ENCODE measurements at places on chromosomes 7 and 10. TPM values are rescaled to one million over a fixed set of nuclear protein-coding genes. Genes with fewer than 3 reads are reported as not detected.
A peak's percentile ranks its signal among the peaks of the same experiment; 100 is the strongest.

- no peaks in the 10 kb centered on the region for H3K4me1 ChIP-seq
- H3K36me3 ChIP-seq = no peaks in the 10 kb centered on the region
- DNase-seq = no peak
- H3K27me3 ChIP-seq = no peaks in the 10 kb centered on the region
These were observed 372.5 kb downstream of the SDK1 start for GRCh38 chr7:3673524-3673923.

DNA sequence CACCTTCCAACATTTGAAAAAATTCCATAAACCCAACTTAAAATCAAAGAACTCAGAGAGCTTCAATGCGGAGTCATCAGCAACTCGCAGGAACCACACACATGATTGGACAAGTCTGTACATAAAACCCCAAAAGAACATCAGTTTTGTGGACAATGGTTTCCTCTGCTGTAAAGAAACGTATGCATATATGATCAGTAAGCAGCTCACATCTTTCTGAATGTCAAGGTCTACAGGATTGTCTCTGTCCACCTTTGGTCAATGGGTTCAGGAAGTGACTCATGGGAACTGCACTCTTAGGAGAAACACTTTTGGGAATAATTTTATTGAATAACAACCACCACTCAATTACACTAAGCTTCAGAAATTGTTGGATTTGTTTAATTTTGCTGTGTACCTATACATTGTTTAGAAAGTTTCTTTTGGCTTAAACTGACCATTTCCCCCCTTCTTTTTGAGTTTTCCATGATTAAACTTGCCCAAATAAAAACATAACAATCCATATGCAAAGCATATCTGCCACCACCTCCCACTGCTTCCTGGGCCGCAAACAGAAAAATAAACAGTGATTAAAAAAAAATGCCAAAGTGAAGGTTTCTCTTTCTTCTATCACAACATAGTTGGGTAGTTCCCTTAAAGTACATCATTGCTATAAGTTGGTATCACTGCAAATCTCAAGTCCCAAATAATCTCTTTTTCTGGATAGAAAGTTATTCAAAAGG, 27.3 kb upstream of the AFAP1L2 start:
- H3K36me3 ChIP-seq = peaks cover 10% of the 10 kb centered on the region
- H3K4me1 ChIP-seq = peaks cover 16% of the 10 kb centered on the region
- no peak for DNase-seq
- no peak overlapping the region for H3K4me3 ChIP-seq

CCDC172 gene
- polyA plus RNA-seq = not detected

DNA sequence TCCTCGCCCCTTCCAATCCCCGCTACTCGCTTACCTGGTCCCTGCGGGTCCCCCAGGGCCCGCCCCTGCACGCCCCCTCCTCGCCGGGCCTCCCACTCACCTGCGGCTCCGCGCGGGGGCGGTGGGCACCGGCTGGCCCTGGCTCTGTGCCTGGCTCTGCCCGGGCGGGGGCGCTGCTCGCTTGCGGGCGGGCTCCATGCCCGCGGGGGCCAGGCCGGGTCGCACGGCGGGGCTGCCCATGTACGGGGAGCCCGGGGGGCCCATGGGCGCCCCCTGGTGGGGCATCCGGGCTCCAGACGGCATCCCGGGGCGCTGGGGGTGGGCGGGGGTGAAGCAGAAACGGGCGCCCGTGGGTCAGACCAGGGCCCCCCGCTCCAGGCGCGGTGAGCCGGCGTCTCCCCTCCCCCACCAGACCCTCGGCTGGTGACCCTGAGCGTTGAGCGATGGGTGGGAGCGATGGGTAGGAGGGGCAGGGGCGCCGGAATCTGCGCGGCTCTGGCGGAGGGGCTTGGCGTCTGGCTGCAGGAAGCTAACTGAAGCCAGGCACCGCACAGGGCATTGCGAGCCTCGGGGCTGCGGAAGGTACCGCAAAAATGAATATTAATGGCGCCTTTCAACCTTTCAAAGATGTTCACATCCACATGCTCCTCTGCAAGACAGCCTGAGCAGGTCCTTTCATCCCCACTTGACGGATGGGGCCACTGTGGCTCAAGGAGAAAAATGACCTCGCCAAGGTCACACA, 3.0 kb downstream of the SMARCD3 start:
- no peak overlapping the region for H3K4me3 ChIP-seq
- peaks cover 8% of the 10 kb centered on the region for H3K4me1 ChIP-seq
- no peak for DNase-seq
- no peak overlapping the region for H3K27ac ChIP-seq
- peaks cover 30% of the 10 kb centered on the region for H3K27me3 ChIP-seq
- no peaks in the 10 kb centered on the region for H3K36me3 ChIP-seq

GPR26 gene
- polyA plus RNA-seq = not detected

- H3K4me1 ChIP-seq = no peaks in the 10 kb centered on the region
- no peak overlapping the region for H3K4me3 ChIP-seq
- H3K27me3 ChIP-seq = peaks cover 12% of the 10 kb centered on the region
- no peak for DNase-seq
- H3K27ac ChIP-seq = no peak overlapping the region
- no peaks in the 10 kb centered on the region for H3K36me3 ChIP-seq
These were observed 93.5 kb downstream of the CREB5 start for GRCh38 chr7:28505867-28506266.

- H3K4me3 ChIP-seq = peak overlapping the region; percentile 40
- no peak for DNase-seq
- H3K4me1 ChIP-seq = peaks cover 10% of the 10 kb centered on the region
- H3K27me3 ChIP-seq = no peaks in the 10 kb centered on the region
These were observed 85.8 kb upstream of the EGFR start for GRCh38 chr7:54932818-54933543.

DNA sequence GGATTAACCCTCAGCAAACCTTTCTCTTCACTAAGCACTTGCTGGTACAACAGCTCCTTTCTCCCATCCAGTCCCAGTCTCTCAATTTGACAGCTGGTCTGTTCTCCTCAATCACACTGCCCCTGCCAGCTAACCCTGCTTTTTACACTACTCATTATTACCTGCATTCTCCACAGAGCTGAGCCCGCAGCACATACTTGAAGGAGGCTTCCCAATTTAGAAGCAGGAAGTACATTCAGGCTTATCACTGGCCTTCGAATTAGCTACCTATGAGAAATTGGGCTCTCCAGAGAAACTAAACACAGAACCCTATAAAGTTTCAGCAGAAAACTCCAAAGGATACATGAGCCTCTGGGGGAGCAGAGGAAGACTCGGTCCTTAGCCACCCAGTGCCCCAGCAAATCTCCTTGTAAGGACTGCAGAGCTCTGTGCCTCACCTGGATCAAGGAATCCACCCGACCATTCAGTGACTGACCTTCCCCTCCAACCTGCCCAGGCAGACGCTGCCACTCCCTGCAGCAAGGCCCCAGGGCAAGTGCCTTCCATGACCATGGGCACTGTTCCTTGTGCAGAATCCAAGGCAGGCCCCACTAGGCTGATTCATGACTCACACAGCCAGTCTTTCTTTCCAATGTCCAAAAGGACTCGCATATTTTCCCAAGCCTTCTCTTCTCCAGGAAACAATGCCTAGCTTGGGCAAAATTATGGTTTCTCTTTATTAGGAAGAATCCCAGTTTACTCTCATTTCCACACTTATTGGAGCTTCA, 68.0 kb downstream of the VOPP1 start:
- peak overlapping the region; percentile 34 for H3K27ac ChIP-seq
- no peak overlapping the region for H3K4me3 ChIP-seq
- H3K36me3 ChIP-seq = no peaks in the 10 kb centered on the region
- DNase-seq = peak; percentile 42

CELF2 gene
- 9.8 TPM for polyA plus RNA-seq

VWDE gene
- polyA plus RNA-seq = 0.01 TPM

- no peaks in the 10 kb centered on the region for H3K27me3 ChIP-seq
- DNase-seq = no peak
- H3K4me1 ChIP-seq = no peaks in the 10 kb centered on the region
- no peak overlapping the region for H3K4me3 ChIP-seq
These were observed 93.4 kb upstream of the AUTS2 start for GRCh38 chr7:69504733-69505420.

GRCh38 chr7:112550468-112551060, 69.8 kb downstream of the LSMEM1 start:
- no peak overlapping the region for H3K4me3 ChIP-seq
- H3K27me3 ChIP-seq = no peaks in the 10 kb centered on the region
- H3K27ac ChIP-seq = no peak overlapping the region
- no peaks in the 10 kb centered on the region for H3K36me3 ChIP-seq
- peak; percentile 15 for DNase-seq

- no peak overlapping the region for H3K4me3 ChIP-seq
- no peaks in the 10 kb centered on the region for H3K4me1 ChIP-seq
- no peaks in the 10 kb centered on the region for H3K27me3 ChIP-seq
These were observed 7.8 kb downstream of the C7orf33 start for GRCh38 chr7:148598351-148598750.

SORCS1 gene
- polyA plus RNA-seq = not detected

GRCh38 chr7:121329191-121330052, 622 bp downstream of the WNT16 start:
- H3K36me3 ChIP-seq = no peaks in the 10 kb centered on the region
- peak overlapping the region; percentile 31 for H3K4me3 ChIP-seq
- no peak overlapping the region for H3K27ac ChIP-seq
- no peak for DNase-seq

TBXAS1 gene
- polyA plus RNA-seq = 1.8 TPM

NAT16 gene
- polyA plus RNA-seq = not detected
